GM12892 (cell line): ENCODE measurements at places on chromosomes 16 and 17.

- no peak for DNase-seq
Measured at GRCh38 chr17:39564211-39564848, 43.4 kb downstream of the NEUROD2 start.

- DNase-seq: no peak
Measured at GRCh38 chr17:29283961-29284360, 10.0 kb downstream of the NUFIP2 start.

- peak; percentile 21 for DNase-seq
Measured at GRCh38 chr16:54930005-54930868, at the start of gene IRX5. IRX5 (plus strand) TSS chr16:54930865; CDS start chr16:54931199, 334 bp downstream.

DNA sequence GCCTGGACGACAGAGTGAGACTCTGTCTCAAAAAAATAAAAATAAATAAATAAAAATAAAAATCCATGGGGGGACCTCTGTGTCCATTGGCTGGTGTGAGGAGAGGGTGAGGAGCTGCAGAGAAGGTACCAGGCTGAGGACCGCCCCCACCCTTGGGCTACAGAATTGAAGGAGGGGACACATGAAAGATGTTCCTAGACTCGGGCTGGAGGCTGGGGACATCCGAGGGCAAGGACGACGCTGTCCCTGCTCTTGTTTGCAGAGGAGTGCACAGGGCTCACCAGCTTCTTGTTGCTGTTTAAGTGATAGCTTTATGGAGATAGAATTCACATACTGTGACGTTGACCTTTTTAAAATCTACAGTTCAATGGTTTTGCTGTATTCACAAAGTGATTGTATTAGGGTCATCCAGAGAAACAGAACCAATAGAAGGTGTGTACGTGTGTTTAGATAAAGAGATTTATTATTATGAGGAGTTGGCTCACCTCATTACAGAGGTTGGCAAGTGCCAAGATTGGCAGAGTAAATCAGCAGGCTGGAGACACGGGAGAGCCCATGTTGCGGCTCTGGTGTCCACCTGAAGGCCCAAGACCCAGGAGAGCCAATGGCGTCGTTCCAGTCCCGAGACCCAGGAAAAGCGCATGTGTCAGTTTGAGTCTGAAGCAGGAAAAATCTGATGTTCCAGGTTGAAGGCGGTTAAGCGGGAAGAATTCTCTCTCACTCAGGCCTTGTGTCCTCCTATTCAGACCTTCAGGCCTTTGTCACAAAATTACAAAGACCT is 320.7 kb downstream of the SEC14L1 start:
- no peak for DNase-seq

GRCh38 chr16:13503960-13504635 is 415.9 kb upstream of the ERCC4 start:
- DNase-seq: no peak

DNA sequence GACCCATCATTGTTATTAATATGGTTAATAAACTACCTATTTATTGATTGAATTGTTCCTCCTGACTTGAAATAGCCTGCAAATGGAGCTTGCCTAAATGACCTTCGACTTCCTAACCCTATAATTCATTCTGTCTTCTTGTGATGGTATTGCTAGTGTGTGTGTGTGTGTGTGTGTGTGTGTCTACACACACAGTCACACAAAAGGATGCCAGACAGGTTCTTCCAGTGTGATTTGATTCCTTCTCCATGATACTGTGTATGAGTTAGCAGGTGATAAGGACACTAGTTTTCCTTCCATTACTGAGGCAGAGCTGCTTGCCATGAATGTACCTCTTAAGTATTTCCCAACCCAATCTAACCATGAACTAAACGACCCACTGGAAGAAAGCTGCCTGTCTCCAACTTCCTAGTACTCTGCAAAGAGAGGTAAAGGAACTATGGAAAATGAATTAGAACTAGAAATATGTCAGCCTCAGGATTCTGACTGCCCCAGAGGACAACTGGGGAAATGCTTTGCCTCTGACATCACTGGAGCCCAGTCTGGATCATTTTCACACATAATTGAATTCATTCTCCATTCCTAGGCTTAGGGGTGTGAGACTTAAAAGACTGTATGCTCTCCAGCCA is 3.5 kb upstream of the CDC6 start:
- DNase-seq: no peak

- DNase-seq: no peak
Measured at GRCh38 chr17:64491034-64491860, 5.6 kb downstream of the POLG2 start.

- DNase-seq: peak; percentile 33
Measured at GRCh38 chr16:57446531-57447185, 527 bp downstream of the CIAPIN1 start.

DNA sequence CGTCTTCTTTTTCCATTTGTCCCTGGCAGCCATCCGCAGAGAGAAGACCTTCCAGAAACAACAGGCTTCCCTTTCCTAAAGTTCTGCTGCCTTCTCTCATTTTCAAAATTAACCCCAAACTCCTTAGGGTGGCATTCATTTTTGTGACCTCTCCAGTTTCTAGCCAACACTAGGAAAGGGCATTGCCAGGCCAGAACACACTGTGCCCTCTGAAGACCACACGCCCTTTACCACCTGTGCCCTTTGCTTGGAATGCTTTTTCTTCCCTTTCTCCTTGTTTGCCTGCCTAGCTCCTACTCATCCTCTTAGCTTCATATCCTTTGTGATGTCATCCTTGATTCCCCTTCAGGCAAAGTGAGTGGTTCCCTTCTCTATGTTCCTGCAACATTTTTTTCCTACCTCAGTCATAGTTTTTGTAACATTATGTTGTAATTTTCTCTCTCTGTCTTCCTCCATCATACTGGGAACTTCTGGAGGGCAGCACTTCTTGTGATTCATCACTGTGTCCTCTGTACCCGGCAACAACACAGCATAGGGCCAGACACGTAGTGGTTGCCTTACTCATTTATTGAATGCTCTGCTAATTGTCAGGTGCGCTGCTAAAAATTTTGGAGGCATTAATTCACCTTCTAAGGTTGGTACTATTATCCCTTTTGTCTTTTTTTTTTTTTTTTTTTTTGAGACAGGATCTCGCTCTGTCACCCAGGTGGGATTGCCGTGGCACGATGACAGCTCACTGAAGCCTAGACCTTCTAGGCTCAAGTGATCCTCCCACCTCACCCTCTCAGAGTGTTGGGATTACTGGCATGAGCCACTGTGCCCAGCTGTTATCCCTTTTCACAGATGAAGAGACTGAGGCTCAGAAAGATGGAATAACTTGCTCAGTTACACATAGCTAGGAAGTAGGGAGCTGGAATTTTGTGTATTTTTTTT is 1.0 kb downstream of the KAT8 start:
- DNase-seq: no peak

- DNase-seq: no peak
Measured at GRCh38 chr16:50338371-50339231, 30.2 kb downstream of the BRD7 start.

DNA sequence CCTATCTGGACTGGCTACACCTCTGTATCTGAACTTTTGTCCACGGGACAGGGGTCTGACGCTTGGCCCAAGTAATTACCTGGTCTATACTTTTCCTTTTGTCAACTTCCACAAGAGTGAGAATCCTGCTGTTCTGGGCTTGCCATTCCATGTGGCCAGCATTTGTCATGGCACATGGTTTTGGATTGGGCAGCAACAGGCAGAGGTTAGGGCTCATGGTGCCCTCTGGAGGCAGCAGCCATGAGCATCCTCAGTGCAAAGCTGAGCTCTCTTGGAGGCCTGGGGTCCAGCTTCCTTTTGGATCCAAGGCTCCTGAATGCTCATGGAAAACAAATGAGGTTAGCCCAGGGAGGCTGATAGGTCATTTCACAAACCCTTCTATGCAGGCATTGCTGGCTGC is 7.5 kb upstream of the EDC4 start:
- no peak for DNase-seq

GRCh38 chr16:56697456-56698155 is 15.3 kb downstream of the MT1X start:
- DNase-seq: no peak

- no peak for DNase-seq
Measured at GRCh38 chr17:13759518-13760335, 158.0 kb upstream of the HS3ST3A1 start.

GRCh38 chr16:86669937-86670749 is 91.8 kb downstream of the FOXL1 start:
- no peak for DNase-seq

- DNase-seq: no peak
Measured at GRCh38 chr17:36092230-36092629, 2.3 kb upstream of the CCL3 start.

DNA sequence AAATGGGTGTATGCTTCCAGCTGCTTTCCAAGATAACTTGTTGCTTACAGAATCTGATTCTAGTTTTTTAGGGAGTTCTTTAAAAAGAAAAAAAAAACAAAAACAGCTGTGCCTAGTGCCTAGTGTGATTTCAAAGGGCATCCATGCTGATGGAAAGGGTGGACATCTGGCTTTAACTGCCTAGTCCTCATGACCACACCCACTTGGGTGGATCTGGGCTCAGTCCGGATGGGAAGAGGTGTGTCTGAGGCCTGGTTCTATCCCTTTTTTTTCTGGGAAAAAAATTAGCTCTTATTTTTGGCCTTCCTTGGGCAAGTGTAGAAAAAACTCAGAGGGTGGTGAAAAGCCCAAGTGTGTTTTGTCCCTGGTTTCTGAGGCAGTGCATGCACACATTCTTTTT is 132.3 kb upstream of the CDH11 start:
- DNase-seq: no peak

DNA sequence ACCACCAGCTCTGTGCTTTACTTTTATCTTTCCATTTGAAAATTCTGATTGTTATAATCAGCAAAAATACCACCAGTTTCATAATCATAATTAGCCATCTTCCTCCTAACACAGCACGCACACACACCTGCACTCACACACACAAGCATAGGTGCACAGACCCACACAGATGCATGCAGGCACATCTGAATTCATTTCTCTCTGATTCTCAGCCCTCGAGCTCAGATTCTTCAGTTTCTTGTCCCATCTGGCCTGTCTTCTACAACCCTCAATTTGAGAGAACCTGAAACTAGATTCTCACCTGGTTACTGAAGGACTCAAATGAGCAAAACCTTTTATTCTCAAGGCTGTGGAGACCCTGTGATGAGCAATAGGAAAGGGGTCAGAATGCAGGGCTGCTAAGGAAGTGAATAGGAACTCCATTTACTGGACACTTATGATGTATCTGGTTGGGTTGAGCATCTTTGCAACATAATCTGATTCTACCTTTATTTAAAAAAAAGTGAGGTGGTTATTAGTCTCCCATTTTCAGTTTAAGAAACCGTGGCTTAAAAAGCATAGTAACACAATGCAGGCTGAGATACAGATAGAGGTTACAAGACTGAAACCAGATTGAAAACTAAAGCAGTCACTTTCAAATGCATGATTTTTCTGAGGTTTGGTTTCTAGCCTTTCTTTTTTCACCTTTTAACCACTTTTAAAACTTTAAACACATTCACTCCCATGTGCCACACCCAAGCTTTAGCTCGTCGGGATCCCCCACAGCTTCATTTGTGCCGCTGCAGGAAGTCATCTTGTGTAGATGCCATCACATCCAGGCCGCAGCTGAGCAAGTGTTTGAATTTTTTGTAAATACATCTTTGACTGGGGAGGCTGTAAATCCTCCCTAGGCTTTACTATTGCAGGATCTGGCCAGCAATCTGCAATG is 9.4 kb downstream of the KRT33A start:
- DNase-seq: no peak

DNA sequence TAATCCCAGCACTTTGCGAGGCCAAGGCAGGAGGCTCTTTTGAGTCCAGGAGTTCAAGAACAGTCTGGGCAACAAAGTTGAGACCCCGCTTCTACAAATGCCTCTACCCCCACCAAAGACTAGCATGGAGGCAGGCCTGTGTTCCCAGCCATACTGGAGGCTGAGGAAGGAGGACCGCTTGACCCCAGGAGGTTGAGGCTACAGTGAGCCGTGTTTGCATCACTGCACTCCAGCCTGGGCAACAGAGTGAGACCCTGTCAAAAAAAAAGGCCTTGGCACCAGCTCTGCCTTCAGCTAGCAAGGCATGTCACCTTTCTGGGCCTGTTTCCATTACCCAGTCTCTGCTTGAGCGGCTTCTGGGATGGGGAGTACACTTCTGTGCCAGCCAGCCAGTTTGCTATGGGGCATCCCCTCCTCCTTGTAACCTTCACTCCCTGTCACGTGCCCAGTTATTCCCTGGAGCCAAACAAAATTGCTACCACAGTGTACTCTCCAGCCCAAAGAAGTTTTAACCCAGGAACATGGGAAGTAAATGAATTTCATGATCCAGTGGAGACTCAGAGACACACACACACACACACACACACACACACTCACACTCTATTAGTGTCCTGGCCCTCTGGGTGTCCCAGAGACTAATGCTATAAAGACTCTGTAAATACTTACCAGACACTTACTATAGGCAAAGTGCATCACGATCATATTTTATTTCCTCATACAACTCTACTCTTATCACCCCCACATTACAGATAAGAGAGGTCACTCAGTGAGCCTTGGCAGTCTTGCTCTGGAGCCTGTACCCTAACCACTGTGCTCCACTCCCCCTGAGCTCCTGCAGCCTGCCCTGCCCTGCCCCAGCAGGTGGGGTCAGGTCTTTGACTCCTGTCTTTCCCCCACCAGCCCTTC is 2.5 kb downstream of the CISD3 start:
- DNase-seq: no peak

- no peak for DNase-seq
Measured at GRCh38 chr16:68332411-68333121, 21.7 kb downstream of the PRMT7 start.

GRCh38 chr17:72390675-72391508 is 270.1 kb downstream of the SOX9 start:
- DNase-seq: no peak

DNA sequence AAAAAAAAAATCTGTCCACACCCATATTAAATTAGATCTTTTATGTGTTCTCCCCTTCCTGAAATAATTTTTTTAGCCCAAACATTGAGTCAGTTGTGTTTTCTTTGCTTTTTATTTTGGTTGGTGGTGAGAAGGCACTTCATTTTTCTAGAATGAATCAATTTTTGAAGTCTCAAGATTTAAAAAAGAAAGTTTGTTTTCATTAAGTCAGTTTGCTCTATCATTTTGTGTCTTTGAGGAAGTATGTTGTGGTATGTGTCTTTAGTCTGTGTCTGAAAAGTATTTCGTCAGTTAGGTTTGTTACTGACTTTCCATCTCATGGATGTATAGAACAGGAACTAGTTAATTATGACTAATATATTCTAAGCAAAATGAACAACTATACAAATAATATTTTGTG is 3.8 kb downstream of the IGF2BP1 start:
- DNase-seq: no peak

DNA sequence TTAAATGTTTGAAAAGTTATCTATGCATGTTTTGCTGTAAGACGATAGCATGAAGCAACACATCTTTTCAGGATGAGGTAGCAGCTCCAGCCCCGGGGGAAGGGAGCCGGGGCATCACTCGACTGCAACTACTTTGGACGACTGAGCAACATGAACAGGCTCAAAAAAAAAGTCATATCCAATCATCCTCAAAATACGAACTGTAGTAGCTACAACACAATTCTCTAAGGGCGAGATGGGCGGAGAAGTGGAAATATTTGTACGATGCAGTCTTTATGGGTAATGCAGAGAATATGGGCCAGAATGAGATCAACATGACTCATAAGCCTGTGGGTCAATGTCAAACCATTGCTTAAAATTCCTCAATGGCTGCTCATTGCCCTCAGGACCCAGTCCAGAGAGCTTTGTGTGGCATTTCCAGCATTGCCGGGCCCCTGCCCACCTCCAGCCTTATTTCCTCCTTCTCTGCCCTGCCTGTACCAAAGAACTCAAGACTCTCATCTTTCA is 17.7 kb upstream of the SMURF2 start:
- DNase-seq: no peak

GRCh38 chr17:55462711-55463110 is 41.1 kb upstream of the MMD start:
- DNase-seq: no peak

- DNase-seq: no peak
Measured at GRCh38 chr17:12603566-12603965, 62.1 kb upstream of the MYOCD start.

GRCh38 chr17:14926073-14926472 is 339.1 kb downstream of the PMP22 start:
- DNase-seq: no peak
